CD8-positive, alpha-beta memory T cell (primary cell): ENCODE measurements at places on chromosomes 11 and 22. TPM values are rescaled to one million over a fixed set of nuclear protein-coding genes. Genes with fewer than 3 reads are reported as not detected.

The FAM83F gene
- 0.51 TPM for total RNA-seq

The DMC1 gene
- total RNA-seq, result 17.2 TPM

The VPS51 gene
- 120 TPM for total RNA-seq

The TAGLN gene
- total RNA-seq, result 1.8 TPM

DNA sequence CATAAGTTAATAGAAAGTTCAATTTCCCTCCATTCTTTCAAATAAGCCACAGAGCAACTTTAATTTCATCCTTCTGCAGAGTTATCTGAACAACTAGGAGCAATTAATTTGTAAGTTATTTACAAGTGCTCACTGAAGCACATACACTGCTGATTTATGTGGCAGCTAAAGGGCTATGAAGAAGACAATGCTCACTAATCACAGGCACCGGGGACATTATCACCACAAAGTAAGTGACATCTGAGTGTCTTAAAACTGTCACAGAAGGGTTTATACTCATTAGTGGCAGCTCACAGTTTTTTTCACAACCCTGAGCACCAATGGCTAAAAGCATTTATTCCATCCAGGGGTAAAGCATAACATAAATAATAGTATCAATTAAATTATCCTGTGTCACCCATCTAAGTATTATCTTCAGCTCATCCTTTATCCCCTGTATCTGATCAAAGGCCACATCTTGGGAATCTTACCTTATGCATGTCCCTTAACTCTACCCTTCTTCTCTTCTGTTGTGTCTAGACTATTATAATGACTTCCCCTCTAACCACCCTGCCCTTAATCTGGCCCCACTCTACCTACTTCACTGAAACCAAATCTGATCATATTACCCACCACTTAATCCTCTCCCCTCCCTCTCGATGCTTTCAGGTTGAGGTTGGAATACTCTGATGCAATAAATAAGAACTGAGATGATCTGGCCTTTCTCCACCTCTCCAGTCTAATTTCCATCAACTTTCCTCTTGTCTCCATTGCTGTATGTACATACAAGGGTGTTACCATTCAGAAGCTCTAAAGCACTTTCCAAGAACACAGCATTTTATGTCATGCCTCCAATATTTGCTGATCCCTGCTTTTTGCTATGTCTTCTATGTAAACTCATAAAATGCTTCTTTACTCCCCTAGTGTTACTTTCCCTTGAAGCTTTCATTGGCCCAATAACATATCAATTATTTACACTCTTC is 252.7 kb downstream of the CASP12 start:
- no peak for DNase-seq

DNA sequence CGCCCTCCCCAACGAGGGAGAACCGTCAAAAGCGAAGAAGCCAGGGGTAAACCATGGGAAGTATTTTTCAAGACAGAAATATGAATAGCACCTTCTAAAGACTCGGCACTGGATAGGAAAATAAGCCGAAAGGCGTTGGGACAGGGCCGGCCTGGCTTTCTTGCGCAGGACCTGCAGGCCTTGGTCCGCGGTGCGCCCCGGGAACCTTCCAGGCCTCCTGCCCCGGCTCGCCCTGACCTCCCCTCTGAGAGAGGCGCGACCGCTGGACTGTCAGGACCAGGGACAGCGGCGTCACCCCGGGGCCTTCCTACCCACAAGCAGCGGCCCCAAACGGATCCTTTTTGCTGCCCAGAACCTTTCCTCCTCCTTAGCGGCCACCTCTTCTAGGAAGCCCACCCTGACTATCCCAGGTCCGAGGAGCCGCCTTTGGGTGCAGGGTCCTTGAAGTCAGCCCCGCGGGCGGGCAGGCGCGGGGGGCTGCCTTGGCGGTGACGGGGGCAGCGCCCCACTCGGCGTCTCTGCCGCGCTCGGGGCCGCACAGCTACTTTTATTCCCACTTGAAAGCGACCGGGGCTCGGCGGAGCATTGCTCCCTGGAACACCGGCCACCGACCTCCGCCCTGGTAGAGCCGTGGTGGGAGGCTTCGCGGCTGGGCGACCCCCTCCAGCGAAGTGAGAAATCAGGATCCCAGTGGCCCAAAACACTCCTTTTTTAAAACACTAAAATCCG is 650 bp upstream of the MAPK11 start:
- peak; percentile 62 for DNase-seq

DNA sequence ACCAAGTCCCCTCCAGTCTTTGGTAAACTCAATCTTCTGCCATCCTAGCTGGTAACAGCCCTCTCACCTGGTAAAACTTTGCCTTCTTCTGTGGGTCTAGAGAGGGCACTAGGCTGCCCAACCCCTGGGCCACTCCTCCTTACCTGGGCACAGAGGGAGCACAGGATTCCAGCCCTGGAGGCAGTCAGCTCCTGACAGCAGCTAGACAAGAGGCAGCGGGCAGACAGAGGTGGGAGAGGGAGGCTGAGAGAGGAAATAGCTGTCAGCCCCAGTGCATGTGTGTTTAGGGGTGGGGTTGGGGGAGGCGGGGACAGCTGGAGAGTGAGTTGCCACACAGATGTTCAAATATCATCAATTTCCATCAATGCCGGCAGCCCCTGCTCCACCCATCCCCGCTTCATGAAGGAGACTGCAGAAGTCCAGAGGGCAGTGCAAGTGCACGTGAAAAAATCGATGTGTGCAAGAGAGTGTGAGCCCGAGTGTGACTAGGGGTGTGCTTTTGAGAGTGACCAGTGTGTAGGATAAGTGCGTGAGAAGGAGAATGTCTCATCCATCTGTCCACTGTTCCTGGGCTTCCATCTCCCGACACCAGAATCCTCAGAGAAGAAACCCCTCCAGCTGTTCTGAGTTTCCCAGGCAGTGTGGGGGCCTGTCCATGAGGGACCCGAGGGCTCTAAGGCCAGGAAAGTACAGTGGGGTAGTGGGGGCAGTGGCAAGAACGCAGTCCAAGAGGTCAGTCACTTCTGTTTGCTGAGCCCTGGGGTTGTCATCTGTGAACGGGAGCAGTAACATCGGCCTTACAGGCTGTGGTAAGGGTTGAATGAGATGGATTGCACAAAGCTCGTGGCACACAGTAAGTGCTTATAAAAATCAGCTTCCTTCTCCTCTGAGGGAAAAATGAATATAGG is at the start of gene PTGDR2:
Gene PTGDR2, minus strand, starts transcription at position 225 of the 908 bp plus-strand sequence. CDS start 2,228 bp downstream, outside the sequence.
- DNase-seq, result no peak

GRCh38 chr22:20957683-20958431 is 9.2 kb upstream of the AIFM3 start:
- DNase-seq, result no peak

- no peak for DNase-seq
Measured at GRCh38 chr11:45959851-45960250, 37.4 kb downstream of the LARGE2 start.

DNA sequence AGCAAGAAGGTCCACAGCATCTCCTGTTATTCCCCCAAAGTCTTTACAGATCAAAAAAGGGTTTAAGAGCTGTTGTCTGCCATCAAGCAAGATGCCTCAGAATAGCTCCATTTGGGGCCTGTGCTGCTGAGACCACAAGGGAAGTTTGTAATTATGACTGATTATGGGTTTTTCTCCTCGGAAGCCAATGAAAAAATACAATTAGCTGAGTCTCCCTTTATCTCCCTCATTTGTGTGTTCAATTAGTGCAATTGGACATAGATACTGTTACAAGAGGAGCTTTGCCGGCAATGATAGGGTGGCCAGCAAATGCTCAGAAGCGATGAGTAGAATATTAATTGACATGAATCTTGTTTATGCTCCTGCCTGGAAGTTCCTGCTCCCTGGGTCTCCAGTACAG is 83.7 kb downstream of the COMMD9 start:
- DNase-seq, result no peak

GRCh38 chr11:61675826-61676225 is 4.4 kb upstream of the DAGLA start:
- DNase-seq, result no peak

DNA sequence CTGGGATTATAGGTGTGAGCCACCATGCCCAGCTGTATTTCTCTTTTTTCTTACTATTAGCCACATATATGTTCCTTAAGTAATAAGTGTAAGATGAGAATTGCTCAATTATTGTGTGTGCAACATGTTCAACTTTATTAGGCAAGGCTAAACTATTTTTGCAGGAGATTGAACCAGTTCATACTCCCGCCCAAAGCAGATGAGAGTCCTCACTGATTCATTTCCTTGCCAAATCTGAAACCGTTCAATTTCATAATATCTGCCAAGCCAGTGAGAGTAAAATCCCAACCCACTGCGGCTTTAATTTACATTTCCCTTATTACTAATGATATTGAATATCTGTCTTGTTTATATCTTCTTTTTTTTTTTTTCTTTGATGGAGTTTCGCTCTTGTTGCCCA is 48.4 kb downstream of the KCNJ4 start:
- DNase-seq, result no peak

DNA sequence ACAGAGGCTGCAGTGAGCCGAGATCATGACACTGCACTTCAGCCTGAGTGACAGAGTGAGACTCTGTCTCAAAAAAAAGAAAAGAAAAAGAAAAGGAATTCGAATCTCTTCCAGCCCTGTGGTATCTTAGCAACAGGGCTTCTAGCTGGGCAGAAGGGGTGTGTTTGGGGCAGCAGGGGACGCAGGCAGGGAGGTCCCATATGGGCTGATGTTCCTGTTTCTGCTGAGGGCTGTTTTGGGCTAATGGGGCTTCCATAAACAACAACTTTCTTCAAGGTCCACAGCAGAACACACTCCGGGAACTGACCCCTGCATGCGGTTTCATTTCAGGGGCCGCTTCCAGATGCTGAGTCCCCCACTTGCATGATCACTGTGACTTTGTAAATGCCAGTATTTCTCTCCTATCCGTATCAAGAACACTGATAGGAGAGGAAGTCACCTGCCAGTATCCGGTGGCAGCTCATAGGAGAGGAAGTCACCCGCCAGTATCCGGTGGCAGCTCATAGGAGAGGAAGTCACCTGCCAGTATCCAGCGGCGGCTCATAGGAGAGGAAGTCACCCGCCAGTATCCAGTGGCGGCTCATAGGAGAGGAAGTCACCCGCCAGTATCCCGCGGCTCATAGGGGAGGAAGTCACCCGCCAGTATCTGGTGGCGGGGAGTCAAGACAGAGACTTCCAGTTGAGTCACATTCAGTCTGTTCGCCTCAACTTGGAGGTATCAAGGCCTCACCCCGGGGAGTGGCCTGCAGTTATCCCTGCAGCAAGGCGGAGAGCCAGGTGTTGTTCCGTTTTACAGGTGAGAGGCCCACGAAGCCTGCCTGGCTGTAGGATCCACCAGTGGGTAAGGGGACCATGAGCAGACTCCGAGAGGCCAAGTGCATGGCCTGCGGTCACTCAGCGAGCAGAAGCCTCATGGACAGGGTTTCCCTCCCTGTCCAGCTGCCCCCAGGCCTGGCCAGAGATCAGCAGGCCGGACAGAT is 8.3 kb upstream of the FGF19 start:
- no peak for DNase-seq

DNA sequence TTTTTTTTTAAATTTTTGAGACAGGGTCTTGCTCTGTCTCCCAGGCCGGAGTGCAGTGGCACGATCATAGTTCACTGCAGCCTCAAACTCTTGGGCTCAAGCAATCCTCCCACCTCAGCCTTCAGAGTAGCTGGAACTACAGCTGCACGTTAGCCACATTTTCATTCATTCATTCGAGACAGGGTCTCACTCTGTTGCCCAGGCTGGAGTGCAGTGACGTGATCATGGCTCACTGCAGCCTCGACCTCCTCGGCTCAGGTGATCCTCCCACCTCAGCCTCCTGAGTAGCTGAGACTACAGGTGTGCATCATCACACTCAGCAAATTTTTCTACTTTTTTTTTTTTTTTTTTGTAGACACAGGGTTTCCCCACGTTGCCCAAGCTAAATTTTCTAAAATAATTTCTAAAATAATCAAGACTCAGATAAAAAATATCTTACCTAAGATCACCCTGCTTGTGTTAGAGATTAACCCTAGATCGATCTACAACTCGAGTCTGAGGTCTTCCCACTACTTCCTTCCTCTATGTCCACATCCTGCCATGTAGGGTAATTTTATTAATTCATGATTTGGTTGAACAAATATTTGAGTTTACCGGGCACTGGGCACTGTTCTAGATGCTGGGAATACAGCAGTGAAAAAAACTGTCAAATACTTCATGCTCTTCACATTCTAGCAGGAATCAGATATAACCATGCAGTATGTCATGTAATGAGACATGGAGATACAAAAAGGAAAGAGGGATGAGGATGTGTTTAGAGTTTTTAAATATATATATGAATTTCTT is 15.1 kb downstream of the EIF4G2 start:
- no peak for DNase-seq

DNA sequence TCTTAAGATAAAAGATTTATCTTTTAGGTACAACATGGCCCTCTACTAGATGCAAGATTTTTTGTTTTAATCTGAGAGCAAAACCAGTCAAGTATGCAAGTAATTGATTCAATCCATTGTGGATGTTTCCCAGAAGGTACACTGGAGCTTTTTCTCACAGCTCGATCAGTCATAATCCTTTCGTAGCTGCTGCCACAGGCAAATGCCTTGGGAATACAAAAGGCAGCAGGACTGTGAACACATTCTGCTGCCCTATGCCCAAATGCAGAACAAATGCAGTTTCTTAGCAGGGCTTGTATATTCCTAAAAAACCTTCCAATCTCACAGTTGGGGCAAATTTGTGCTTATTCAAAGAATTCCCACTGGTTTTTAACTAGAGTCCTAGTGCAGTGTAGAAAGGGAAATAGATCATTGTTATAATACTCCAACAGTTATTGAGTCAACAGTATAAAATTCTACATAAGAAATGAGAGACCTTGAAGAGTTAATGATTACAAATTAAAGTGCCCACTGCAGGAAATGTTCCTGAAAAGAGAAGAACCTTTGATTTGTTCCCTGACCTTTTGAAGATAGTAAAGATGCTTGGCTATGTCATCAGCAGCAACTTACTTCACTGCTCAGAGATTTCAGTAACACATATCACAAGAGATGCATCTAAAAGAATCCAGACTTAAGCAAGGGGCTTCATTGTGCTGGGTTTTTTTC is 14.1 kb downstream of the LPXN start:
- no peak for DNase-seq

- no peak for DNase-seq
Measured at GRCh38 chr22:37690901-37691504, 4.9 kb downstream of the NOL12 start.

- no peak for DNase-seq
Measured at GRCh38 chr11:71284525-71285092, 32.2 kb upstream of the SHANK2 start.

- DNase-seq, result no peak
Measured at GRCh38 chr11:71075871-71076420, 176.4 kb downstream of the SHANK2 start.

GRCh38 chr11:1966531-1966930 is 19.4 kb downstream of the MRPL23 start:
- no peak for DNase-seq

DNA sequence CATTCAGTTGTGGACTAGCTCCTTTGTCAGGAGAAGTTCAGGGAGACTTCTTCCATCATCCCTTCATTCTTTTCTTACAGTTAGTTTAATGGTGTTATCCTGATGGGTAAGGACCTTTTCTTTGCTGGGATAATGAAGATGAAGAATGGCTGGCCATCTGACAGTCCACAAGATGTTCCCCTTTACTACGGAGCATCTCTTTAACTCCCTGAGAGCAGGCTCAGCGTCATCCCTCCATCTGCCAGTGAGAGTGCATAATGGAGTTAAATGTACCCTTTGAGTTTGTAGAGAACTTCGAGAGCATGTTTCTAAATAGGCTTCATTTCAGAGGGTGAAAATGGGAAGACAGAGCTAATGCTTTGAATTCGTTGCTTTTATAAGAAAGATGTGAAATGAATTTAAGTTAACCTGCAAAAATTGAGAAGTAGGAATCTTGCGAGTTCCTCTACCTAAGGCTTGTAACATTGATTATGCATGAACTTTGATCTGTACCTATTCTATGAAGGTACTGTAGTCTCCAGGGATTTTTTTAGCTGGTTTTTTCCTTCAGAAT is 1.7 kb downstream of the EP300 start:
- DNase-seq, result no peak

- DNase-seq, result no peak
Measured at GRCh38 chr22:45770506-45770905, 98.9 kb downstream of the ATXN10 start.
